ENCODE measurements at places on chromosomes 1 and 21.

GRCh38 chr1:230589951-230590350 lies 52.3 kb upstream of the COG2 start:
- no peak for DNase-seq

DNA sequence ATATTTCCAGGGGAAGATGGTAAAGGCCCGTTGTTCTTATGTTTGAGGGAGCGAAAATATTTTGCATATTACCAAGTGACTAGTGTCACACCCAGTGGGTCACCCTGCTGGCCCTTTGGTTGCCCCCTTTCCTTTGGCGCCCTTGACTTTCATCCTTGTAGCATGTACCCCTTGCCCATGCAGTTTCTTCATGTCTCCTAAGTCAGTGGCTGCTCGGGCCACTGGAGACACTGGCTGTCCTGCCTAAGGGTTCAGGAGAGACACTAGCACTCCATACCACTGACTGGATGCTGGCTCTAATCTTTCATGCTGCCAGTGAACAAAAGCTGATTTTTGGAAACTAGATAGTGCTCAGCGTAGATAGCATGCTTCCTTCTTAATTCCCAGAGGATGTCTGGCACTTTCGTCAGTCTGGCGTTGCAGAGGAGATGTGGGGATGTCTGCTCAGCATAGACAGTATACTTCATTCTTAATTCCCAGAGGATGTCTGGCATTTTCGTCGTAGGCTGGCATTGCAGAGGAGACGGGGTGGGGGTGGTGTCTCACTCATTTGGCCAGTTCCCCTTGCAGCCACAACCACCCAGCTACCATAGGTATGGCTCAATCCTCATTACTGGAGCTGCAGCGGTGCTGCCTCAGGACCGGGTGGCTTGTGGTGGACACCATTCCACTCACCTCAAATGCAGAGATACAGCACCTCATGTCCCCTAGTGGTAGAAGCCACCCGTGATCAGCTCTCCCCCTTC lies 770.9 kb upstream of the TPTE start:
- no peak for DNase-seq

- no peak for DNase-seq
Measured at GRCh38 chr1:153643100-153643499, 9.2 kb downstream of the CHTOP start.

DNA sequence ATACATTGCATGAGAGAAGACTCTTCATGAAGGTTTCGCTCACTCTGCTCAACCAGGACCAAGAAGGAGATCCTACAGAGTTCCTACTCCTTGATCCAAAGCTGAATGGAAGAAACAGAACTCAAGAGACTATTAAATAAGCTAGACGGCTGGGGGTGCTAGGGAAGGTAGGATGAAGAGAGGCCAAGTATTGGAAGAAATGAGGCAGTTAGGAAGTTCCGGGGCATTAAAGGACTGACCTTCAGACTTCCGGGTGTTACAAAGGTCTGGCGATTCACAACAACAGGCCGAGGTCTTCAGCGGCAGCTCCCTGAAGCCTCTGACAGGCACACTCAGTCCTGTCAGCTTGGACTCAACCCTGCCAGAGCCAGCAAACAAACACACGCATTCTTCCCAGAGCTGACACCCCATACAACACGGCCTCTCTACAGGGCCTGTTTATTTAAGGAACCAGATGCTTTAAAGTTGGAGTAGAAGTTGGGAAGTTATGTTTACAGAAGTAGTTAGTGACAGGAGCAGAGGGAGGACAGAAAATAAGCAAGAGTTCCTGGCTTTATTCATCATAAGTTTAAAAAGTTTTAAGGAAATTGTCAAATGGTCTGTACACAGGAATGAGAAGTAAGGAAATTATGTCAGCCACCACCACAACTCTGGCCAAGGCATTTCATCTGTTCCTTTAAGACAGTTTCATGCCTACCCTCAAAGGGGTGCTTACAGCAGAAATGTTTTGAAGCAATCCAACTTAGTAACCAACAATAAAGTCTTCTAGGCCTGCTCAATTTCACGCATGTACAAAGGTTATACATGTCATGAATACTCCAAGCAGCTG lies 4.7 kb downstream of the SORT1 start:
- DNase-seq = peak; percentile 72

- no peak for DNase-seq
Measured at GRCh38 chr1:186633116-186633515, 47.1 kb downstream of the PTGS2 start.

- DNase-seq = no peak
Measured at GRCh38 chr1:35112668-35113067, 33.5 kb downstream of the ZMYM1 start.

DNA sequence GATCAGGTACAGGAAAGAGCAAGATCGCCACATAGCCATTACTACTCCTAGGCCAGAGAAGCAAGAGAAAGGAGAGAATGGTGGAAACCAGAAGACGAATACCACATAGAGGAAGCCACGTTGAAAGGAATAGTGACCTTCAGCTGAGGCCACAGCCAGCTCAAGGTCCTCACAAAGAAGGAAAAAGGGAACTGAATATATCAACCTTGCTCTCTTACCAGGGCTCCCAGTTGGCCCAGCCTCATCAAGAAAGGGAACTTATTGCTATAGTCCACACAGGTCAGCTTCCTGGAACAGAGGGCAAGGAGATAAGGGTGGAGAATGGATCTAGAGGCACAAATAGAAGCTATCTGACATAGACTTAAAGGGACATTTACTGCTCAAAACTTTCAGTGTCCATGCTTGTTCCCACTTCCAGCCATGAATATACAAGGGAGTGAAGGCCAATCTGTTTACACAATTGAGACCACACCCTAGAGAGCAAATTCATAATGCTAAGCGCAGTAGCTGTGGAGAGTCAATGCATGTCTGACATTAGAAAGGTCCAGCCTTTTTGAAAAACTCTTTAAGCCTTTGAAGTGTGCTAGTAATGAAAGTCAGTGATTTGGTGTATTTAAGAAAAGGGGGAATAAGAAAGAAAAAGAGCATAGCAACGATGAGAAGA lies 120.7 kb upstream of the ZC3H11B start:
- DNase-seq = no peak

DNA sequence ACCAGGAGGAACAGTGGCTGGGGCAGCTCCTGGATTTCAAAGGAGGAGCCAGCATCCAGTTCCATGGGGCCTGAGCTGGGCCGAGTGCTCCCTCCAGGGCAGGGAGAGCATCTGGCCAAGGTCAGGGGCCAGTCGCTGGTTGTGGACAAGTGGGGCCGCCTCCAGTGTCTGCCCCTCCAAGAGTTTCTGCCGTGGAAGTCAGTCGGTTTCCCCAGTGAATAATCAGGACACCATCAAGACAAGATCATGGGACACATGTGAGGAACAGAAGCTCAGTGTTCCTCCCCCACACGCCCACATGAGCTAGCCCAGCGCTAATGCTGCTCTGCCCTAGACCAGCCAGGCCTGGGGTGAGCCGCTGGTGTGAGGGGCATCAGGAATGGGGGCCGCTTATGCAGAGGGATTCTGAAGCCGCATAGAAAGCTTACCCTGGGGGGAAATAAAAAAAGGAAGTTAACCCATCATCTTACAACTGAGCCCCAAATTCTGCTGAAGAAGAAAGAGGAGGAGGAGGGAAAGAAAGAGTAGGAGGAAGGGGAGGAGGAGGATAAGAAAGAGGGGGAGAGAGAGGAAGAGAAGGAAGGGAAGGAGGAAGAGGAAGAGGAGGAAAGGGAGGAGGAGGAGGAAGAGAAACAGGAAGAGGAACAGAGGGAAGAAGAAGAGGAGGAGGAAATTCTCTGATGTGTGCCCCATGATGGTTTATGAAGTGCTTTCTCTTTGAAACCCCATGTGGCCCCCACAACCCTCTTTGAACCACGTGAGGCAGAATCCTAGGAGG lies 198.4 kb downstream of the MATN1 start:
- DNase-seq = no peak

DNA sequence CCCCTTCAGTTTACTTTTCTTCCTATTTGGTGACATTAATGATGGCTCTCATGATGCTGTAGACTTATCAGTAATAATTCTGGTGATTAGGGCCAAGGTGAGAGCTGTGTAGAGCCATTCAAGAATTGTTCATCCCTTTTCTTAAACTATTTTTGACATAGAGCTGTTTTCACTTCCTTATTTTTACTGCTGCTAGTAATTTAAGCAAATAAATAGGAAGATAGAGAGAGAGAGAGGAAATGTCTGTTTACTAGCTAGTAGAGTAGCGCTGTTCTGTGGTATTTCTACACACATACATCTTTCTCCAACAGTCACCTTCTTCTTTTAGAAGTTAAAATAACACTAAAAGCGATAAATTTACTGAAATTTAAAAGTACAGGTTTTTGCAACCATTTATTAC lies 678.0 kb upstream of the ZP4 start:
- no peak for DNase-seq

DNA sequence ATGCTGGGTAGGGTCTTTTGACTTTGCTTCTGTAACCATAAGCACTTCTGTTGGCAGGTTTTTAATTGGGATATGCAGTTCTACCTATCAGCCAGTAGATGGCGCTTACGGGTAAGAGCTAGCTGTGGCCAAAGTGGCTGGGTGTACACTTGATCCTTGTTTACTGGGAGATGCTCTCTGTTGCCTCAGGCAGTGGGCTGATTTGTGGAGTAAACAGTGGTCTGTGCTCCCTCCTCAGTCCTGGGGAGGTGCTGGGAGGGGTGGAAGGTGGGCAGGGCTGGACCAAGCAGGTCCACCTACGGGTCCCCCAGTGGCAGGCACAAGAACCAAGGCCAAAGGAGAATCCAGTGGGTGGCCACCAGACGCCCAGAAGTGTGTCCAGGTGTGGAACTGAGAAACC lies 43.4 kb downstream of the RALGPS2 start:
- DNase-seq = no peak

DNA sequence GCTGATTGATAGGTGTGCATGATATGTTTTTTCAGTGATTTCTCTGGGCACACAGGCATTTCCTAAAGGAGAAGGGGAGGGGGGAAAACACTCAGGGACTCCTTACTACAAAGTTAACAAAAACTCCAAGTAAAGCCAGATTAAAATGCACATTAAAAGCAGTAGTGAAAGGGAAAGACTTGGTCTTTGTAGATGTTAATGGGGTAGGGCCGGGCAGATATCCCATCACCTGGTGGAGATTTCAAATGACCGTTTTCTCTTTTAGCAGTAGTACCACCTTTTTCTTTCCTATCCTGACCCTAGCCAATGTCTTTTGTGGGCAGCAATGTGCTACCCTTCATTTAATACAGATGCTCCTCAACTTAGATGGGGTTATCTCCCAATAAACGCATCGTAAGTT lies 32.5 kb downstream of the RTCA start:
- DNase-seq = no peak

- DNase-seq = no peak
Measured at GRCh38 chr1:160404094-160404493, 3.7 kb downstream of the VANGL2 start.

DNA sequence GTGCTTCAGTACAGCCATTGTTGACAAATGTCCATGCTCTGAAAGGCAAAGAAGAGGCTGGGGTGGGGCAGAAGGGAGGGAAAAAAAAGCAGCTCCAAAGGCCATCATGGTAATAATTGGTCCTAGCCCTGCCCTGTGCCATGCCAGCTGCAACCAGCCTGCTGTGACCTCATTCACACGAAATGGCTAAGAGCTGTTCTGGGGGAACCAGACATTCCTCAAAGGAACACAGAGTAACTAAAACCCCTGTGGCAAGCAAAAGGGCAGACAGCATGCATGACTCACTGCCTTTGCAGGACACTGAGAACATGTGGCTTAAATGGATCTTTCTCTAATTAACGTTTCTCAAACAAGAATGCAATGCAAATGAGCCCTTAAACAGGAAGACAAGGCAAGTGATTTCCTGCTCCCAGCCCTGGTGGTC lies 42.3 kb downstream of the STYXL2 start:
- DNase-seq = no peak

DNA sequence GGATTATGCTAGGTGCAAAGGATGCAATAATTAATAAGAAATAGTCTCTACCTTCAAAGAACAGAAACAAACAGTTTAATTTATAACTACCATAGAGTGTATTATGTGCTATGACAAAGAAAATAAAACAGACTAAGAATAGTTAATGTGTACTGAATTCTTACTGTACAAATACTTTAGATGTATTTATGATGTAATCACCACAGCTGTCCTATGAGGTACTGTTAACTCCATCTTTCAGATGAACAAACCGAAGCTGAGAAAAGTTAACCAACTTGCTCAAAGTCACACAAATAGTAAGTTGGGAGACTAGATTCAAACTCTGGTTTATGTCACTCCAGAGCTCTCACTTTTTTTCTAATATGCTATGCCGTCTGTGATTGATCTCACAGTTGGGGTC lies 77.0 kb upstream of the FGGY start:
- no peak for DNase-seq

- DNase-seq = no peak
Measured at GRCh38 chr1:61011561-61012263, 70.6 kb upstream of the NFIA start.

DNA sequence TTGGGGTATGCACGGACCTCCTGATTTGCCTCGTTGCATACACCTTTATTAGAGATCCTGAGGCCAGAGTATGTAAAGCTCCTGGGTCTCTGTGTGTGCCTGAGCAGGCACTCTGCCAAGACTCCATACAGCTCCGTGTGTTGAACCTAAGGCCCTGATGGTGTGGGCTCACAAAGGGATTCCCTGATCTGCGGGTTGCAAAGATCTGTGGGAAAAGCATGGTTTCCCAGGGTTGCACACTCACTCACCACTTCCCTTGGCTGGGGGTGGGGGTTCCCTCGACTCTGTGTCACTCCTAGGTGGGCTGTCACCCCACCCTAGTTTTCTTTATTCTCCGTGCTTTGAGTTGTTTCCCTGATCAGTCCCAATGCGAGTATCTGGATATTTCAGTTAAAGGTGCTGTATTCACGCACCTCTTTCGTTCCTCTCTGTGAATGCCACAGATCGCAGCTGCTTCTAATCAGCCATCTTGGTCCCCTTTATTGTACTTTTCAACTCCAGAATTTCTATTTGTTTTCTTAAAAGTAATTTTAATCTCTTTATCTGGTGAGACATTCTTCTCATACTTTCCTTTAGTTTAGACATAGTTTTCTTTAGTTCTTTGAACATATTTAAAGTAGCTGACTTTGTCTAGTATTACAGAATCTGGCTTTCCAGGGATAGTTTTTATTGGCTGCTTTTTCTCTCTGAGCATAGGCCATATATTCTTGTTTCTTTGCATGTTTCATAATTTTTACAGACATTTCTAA lies 39.0 kb upstream of the F3 start:
- DNase-seq = no peak

DNA sequence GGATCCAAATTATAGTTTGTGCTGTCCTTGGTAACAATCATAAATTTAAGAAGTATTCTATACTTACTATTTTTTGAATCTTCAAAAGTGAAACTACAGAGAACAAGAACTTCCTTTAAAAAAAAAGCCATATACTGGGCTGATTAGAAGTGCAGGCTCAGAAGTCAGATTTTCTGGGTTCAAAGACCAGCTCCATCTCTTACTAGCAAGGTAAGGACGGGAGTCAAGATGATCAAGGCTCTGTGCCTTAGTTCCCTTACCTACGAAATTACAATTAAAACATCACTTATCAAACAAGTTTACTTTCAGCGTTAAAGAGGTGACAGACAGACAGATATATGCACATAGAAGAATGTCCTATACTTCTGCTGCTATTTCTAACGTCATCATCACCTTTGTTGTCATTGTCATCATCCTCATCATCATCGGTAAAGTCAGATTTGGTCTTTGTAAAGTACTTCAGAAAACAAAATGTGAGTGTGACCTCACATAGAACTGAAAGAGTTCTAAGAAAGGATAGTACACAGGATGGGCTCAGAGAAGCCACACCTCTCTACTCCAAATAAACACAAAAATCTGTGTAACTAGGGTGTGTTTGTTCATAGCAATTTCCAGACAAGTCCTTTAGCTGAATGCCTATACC lies 178.7 kb downstream of the VAV3 start:
- no peak for DNase-seq

GRCh38 chr1:90809093-90809492 lies 92.0 kb upstream of the BARHL2 start:
- no peak for DNase-seq

All from HuH-7 (cell line).